HCT116 (cell line): ENCODE measurements at places on chromosomes 6 and 20.

DNA sequence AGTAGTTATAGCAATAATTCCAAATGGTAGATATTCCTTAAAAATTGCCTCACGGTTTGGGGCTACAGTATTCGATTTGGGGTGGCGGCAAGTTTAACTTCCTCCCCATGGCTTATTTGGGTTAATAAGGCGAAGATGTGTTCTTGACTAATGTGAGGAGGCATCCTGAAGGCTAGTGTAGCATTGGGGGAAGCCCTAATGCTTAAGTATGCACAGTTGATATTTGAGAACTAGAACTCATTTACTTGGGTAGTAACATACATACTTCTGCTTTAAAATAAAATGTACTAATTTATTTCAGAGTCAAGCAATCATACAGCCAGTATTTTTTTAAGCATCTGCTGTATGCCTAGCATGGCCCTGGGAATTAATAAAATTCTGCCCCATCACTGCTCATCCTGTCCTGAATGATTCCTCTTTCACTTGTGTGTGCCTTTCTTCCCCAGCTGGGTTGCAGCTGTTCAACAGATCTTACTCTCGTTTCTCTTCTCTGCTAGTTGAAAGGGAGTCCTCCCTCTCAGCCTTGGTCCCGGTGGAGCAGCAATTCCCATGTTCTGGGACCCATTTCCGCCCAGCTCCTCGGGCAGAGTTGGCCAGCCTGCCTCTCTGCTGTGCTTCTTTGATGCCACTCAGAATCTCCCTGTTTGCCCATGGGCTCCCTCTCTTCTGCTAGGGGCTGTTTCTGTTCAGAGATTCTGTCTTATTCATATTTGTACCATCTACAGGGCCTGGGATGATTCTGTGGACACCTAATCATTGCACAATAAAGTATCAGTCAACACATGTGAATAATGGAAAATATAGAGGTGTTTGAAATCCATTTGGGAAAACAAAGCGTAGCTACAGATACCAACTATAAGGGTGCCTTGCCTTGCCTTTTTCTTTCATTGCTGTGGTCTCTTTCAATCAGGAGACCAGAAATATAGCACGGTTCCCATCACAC lies 104.8 kb downstream of the ARID1B start:
- DNase-seq = no peak

GRCh38 chr20:44342248-44342647 lies 5.4 kb downstream of the R3HDML start:
- DNase-seq = no peak

- DNase-seq = no peak
These were observed 548 bp downstream of the PROCR start for GRCh38 chr20:35172434-35172806.

DNA sequence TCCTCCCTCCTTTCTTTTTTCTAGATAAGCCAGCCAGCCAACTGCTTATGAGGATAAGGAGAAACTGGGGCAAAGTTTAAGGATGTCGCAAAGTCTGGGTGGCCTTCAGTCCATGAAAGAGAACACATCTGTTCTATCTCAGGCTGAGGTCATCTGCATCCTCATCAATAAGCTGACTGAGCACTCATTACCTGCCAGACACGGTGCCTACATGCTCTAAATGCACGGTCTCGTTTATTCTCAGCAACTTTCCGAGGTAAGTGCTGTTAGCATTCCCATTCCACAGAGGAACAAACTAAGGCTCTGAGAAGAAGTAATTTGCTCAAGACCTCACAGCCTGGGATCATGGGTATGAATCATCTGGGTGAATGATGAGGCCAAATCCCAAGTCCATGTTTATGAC lies 133.1 kb downstream of the BCAS1 start:
- no peak for DNase-seq

DNA sequence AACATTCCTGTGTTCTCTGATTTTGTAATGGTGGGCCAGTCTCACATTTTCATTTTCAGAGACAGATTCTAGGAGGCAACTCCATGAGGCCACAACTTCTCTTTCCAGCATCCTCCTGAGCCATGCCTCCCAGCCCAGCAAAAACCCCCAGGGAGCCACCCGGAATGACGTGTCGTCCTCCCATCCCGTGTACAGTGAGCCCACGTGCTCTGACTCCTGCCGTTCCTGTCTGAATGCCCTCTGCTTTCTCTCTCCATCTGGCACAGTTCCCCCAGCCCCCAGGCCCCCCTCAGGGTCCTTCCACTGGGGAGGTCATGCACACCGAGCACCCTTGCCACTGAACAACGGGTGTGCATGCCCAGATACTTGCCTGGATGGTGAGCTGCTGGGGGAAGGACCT lies 38.0 kb downstream of the C20orf203 start:
- DNase-seq = no peak

- DNase-seq = no peak
These were observed 102.5 kb upstream of the AGPAT4 start for GRCh38 chr6:161376367-161376766.

DNA sequence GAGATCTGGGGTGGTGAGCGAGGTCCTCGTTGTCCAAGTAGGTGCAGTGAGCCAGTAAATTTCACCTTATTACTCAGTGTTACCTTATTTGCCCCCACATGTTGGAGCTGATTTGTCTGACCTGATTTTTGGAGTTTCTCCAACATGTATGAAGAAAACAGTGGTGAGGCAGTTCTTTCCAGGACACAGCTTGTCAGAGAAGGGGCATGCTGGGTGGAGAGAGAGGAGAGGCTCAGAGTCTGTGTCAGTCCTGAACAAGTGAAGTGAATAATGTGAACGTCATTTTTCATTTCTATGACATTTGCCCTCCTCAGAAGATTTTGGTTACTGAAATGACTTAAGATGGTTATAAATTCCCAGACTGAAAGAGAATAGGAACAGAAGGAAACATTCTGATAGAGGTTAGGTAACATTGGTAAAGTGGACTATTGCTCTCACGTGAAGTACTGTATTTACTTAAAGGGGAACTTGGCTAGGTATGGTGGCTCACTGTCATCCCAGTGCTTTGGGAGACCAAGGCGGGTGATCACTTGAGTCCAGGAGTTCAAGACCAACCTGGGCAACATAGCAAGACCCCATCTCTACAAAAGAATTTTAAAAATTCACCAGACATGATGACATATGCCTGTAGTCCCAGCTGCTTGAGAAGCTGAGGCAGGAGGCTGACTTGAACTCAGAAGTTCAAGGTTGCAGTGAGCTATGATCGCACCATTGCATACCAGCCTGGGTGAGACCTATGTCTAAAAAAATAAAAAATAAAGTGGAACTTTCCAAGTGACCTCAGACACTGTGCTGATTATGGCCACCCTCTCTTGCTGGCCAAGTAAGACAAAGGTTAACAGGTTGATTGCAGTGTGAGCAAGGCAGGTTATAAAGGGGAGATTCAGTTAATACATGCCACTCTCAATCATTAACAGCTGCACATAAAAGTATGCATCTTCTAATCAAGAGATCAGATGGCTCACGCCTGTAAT lies 184.3 kb downstream of the EDN1 start:
- DNase-seq = no peak

GRCh38 chr6:11277275-11278206 lies 45.1 kb upstream of the NEDD9 start:
- no peak for DNase-seq

DNA sequence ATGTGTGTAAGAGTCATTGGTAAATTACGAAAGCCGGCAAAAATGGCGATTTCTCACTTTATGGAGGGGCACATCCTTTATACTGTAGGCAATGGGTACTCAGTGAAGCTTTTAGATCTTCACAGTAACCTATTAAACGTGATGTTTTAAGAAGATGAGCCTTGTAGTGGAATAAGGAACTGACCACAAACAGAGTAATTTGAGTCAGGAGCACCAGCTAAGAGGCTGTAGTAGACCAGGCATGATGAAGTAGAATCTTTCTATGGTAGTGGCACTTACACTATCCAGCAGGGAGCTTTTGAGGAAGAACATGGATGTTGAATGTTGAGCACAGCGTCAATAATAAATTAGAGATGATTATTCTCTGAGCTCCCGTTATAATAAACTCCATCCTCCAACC lies 65.9 kb downstream of the HIVEP2 start:
- DNase-seq = no peak

GRCh38 chr6:4543596-4543995 lies 232.6 kb upstream of the CDYL start:
- no peak for DNase-seq

- peak; percentile 19 for DNase-seq
These were observed 30.0 kb downstream of the CDKAL1 start for GRCh38 chr6:20564269-20564668.

GRCh38 chr6:52877168-52877567 lies 32.3 kb downstream of the GSTA3 start:
- DNase-seq = peak; percentile 29

- DNase-seq = no peak
These were observed 39.5 kb downstream of the HDDC2 start for GRCh38 chr6:125262016-125263013.

DNA sequence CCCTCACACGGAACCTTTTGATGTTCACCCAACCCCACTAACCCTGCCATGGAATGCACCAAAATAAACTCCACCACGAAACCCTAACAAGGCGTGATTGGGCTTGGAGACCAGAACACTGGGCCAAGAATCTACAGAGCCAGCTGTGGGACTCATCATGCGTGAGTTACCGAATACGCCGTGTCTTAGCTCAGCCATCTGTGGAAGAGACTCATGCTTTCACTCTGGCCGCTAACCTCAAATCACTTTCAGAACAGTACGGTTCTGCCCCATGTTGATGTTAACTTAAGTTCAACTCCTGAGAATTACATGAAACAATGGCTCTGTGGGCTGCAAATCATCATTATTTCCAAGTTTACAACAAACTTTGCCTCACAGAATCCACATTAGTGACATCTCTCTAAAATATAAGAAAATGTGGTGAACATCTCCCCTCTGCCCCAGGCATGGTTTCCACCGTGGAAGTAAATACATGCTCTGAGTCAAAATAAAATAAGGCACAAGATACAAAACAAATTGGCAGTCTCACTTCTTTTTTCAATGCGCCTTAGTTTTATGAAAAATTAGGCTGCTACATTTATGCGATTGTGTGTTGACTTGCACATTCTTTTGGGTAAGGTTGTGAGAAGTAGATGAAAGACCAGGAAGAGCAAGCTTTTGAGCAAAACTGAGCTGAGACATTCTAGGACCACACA lies 308.9 kb upstream of the EXOC2 start:
- DNase-seq = no peak

DNA sequence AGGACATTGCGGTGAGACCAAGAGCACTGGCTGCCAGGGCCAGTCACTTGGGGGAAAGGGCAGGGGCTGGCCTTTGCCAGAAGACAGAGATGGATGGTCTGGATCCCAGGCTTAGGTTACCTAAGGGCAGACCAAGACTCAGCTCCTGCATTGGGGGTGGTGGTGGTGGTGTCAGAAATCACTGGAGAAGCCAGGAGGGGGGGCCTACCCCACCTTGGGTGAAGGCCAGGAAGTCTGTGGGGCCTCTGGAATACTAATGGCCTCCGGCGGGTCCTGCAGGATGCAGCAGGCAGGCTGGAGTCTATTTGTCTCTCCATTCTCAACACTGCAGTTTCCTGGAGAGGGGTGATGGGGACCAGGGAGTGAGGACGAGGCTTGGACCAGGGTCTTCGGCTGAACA lies 32.8 kb downstream of the CD40 start:
- no peak for DNase-seq

- no peak for DNase-seq
These were observed 124.2 kb downstream of the LRRC1 start for GRCh38 chr6:53918854-53919510.

GRCh38 chr20:57308451-57309271 lies 20.9 kb upstream of the SPO11 start:
- DNase-seq = no peak

GRCh38 chr20:755941-756340 lies 12.4 kb downstream of the SLC52A3 start:
- DNase-seq = no peak

GRCh38 chr6:155586090-155586489 lies 130.5 kb upstream of the NOX3 start:
- no peak for DNase-seq
